IPS DF 6.9 (cell line): ENCODE measurements at places on chromosomes 5 and 9.

DNA sequence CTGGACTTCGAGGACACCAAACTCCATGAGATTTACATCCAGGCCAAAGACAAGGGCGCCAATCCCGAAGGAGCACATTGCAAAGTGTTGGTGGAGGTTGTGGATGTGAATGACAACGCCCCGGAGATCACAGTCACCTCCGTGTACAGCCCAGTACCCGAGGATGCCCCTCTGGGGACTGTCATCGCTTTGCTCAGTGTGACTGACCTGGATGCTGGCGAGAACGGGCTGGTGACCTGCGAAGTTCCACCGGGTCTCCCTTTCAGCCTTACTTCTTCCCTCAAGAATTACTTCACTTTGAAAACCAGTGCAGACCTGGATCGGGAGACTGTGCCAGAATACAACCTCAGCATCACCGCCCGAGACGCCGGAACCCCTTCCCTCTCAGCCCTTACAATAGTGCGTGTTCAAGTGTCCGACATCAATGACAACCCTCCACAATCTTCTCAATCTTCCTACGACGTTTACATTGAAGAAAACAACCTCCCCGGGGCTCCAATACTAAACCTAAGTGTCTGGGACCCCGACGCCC, 1.3 kb downstream of the PCDHGC3 start:
- DNase-seq: no peak

DNA sequence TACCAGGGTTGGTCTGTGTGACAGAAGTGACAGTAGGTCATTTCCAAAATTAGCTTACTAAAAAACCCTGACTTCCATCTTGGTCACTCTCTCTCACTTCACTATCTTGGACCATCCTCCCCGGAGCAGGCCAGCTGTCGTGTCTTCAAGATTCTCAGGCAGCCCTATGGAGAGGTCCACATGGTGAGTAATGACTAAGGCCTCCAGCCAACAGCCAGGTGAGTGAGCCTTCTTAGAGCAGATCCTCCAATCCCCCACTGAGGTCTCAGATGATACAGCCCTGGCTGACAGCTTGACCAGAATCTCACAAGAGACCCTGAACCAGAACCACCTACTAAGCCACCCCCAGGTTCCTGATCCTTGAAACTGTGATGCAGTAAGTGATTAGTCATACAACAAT, 92.0 kb downstream of the DCP2 start:
- DNase-seq: no peak

GRCh38 chr5:13749766-13750165, 194.7 kb downstream of the DNAH5 start:
- DNase-seq: no peak

GRCh38 chr5:72555871-72556270, 48.7 kb upstream of the ZNF366 start:
- DNase-seq: no peak
